ENCODE measurements at places on chromosomes 11 and 22.

- peak; percentile 47 for DNase-seq
Observed at GRCh38 chr11:17384002-17384511, 4.4 kb downstream of the KCNJ11 start.

GRCh38 chr11:71103266-71103665 is 149.1 kb downstream of the SHANK2 start:
- DNase-seq: no peak

DNA sequence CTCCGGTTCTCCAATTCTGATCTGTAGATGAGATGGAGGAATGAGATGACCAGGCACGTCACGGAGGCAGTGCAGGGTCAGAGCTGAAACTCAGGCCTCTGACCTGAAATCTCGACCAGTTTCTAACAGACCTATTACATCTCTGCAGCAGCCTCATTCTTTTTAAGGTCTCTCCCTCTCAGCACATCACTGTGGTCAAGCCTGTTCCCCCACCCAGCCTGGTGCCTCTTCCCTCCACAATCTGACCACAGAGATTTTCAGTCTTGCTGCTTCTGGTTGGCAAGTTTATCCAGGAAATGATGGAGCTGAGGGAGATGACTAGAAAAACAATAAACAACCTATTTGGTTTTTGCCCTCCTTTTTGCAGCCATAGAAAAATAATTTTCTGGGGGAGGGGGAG is 9.5 kb downstream of the GRAMD1B start:
- DNase-seq: no peak

- DNase-seq: no peak
Observed at GRCh38 chr11:2445746-2446551, 1.1 kb downstream of the KCNQ1 start.

GRCh38 chr22:28883917-28884746 is 760 bp downstream of the ZNRF3 start:
- DNase-seq: no peak

Measured in activated naive CD8-positive, alpha-beta T cell treated with anti-CD3 and anti-CD28 coated beads, Interleukin-2, amount 50 U/mL, for 16 hours (primary cell).